NCI-H1436 (cell line): ENCODE measurements at places on chromosomes 3 and 15.
A peak's percentile ranks its signal among the peaks of the same experiment; 100 is the strongest.

- no peak for DNase-seq
Observed at GRCh38 chr3:54347933-54348332, 225.6 kb downstream of the CACNA2D3 start.

DNA sequence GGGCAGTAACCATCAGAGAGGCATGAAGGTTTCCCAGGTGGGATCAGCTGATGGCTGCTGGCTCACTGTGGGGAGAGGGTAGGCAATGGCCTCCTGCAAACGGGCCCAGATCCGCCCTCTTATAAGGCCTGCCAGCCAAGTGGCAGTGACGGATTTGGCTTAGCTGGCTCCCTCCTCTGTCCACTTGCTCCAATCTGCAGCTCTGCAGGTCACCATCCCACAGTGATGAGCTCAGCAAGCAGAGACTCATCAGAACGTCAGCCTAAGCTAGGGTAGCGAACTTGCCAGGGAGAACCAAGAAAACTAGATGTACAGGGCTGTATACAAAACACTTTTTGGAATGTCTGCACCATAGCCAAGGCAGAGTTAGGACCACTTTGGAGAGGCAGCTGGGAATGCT lies 62.8 kb upstream of the DCLK3 start:
- DNase-seq, result no peak

GRCh38 chr15:26628071-26628470 lies 144.8 kb downstream of the GABRB3 start:
- DNase-seq, result no peak

GRCh38 chr3:178112134-178112533 lies 424.1 kb upstream of the KCNMB2 start:
- DNase-seq, result no peak

GRCh38 chr15:40160021-40160420 lies 848 bp upstream of the BUB1B start:
- DNase-seq, result no peak

GRCh38 chr3:59064276-59064675 lies 14.5 kb upstream of the CFAP20DC start:
- no peak for DNase-seq

- peak; percentile 15 for DNase-seq
Observed at GRCh38 chr3:120506828-120507774, 56.3 kb upstream of the FSTL1 start.

DNA sequence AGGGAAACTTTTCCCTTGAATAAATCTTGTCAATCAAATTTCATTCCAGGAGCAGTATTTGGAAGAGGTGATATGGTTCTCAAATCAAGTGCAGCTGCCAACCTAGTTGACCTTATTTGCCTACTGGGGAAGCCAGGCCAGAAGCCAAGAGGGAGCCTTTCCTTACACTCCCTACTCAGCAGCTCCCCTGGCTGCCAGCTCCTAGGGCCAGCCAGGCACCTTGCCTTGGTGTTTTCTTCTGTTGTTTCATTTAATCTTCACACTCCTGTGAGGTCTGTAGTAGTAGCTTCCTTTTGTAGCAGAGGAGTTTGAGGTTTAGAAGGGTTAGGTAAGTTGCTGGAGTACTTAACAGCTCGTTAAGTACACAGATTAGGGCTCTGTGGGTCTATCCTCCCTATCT lies 22.6 kb downstream of the MKRN2OS start:
- no peak for DNase-seq

- DNase-seq, result no peak
Observed at GRCh38 chr3:154018100-154018696, 103.0 kb upstream of the ARHGEF26 start.

DNA sequence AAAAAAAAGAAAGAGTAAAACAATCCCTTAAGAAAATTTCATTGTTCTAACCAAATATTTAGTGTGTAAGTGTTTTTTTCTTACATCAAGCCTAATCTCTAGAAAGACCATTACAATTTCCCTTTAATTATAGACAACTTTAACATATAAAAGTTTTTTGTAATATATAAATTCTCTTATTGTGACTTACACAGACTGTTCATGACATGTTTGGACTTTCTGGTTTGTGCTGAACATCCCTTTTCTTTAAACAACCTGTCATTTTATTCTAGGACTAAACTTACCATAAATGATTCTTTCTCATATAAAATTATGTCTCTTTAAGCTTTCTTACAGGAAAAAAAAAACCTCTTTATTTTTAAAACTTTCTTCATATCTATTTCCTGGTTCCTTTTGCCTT lies 13.0 kb upstream of the BTLA start:
- no peak for DNase-seq
